Activated CD4-positive, alpha-beta T cell treated with anti-CD3 and anti-CD28 coated beads, Interleukin-2, amount 50 U/mL, for 16 hours (primary cell): ENCODE measurements at places on chromosomes 3 and 15.

- no peak for DNase-seq
These were observed 91.1 kb downstream of the MEIS2 start for GRCh38 chr15:37009288-37009687.

- DNase-seq, result no peak
These were observed 144.4 kb upstream of the EPHA3 start for GRCh38 chr3:88963003-88963402.

DNA sequence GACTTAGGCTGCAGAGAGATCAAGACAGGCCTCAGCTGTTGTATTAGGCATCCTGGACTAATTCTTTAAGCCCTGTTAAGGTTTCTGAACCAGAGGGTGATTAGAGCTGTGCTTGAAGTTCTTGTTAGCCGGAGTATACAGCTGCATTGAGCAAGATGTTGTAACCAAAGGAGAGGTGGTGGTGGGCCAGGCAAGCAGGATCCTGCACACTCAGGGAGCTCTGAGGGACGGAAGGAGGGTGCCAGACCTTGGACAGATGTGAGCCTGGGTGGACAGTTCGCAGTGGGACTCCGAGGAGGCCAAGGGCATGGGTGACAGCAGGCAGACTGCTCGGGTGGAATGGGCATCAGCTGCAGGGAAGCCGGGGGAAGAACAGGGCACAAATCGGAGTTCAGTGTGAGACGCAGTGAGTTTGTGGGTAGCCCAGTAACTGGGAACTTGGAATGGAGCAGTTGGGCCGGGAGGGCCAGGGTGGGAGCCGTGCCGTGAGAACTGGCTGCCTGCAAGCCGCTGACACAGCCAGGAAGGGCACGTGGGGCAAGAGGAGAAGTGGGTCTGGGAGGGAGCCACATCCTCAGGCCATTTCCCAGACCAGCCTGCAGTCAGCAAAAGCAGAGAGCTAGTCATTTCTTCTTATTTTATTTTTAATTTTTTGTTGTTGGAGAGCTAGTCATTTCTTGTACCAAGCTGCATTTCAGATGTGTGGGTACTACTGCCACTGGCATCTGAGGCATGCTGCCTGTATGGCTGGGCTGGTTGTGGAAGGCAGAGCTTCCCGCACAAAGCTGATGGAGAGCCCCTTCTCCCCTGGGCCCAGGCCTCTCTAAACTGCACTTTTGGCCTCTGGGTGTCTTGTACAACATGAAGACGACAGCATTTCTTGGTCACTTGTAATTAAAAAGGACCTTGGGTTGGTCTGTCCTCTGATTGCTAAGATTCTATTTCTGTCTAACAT, 61.0 kb downstream of the PGPEP1L start:
- DNase-seq, result no peak

GRCh38 chr3:153601374-153601853, 439.4 kb downstream of the RAP2B start:
- no peak for DNase-seq

DNA sequence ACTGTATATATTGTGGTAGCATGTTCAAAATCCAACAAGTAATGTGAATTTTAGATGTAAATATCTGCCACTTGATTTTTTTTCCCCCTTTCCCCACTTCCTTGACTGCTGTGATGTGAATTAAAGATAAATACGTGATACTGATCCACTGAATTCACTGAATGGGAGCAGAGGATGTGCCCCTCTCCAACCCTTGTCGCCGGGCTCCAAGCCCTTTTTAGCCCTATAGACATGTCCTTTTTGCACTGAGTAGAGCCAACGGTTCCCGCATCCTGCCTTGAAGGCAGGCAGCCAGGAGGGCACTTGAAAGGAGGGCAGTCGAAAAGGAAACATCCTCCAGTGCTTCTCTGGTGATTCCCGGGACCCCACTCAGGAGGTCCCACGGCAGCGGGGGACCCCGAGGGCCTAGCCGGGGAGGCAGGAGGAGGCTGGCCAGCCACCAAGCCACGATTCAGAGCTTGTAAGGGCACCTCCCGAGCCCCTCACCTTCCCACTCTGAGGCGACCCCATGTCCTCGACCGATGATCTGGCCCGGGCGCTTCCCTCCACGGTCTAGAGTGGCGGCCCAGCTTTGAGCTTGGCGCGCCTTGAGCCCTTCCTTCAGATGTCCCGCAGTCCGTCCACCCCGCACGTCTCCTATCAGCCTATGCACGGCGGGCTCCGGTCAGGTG, 901 bp upstream of the MANF start:
- no peak for DNase-seq

- DNase-seq, result no peak
These were observed 6.5 kb downstream of the GNB5 start for GRCh38 chr15:52184721-52185120.

DNA sequence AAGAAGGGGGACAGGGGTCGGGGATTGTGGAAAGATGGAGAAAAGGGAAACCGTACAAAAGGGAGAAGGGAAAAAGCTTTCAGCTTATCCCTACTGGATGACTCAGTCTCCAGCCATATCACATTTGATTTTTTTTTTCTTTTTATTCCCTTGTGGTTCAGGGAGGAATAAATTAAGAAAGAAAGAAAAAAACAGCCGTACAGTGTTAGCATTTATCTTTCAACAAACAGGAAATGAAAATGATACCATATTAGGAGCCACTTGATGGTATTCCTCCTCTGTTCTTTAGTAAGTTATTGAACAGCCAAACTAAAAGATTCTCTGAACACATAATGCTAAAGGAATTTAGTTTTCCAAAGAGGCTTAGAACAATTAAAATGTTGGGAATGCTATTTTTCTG, 594.4 kb downstream of the FOXP1 start:
- no peak for DNase-seq

DNA sequence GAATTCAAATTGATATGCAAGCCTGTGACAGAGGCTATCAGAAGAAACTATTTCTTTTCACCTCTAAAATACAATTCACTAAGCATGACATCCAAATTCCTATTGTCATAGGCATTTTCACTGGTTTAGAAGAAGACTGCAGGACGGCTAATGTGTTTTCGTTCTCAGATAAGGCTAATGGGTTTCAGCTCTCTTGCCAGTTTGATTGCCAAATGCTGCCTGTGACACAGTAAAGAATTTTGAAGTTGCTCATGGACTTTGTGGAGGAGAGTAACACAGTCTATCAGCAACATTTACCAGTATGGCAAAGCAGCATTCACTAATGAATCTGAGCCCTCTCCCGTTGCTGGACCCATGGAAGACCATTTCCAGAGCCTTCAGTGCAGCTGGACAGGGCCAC, 948.1 kb downstream of the FHIT start:
- DNase-seq, result no peak
